Hepatic stellate cell (primary cell): ENCODE measurements at places on chromosomes 1 and 21.
A peak's percentile ranks its signal among the peaks of the same experiment; 100 is the strongest.

- no peak for DNase-seq
These were observed 79.4 kb upstream of the USH2A start for GRCh38 chr1:216502528-216503162.

DNA sequence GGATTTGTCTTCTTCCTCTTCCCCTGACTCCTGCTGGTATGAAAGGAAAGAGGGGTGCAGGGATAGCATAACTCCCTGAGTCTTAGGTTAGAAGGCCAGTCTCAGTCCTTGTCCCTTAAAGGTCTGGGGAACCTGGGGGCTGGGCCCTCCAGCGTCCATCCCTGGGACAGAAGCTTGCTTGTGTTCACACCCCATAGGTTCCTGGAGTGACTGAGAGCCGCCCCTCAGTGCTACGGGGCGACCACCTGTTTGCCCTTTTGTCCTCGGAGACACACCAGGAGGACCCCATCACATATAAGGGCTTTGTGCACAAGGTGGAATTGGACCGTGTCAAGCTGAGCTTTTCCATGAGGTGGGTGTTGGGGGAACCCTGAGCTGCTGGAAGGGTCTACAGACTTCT lies 13.1 kb downstream of the RHOC start:
- no peak for DNase-seq

- DNase-seq = peak; percentile 31
These were observed 66.3 kb upstream of the DIRAS3 start for GRCh38 chr1:68116643-68117235.

GRCh38 chr1:47754221-47754620 lies 243.0 kb downstream of the TRABD2B start:
- no peak for DNase-seq

- no peak for DNase-seq
These were observed 34.7 kb upstream of the TNFRSF1B start for GRCh38 chr1:12132078-12132477.

DNA sequence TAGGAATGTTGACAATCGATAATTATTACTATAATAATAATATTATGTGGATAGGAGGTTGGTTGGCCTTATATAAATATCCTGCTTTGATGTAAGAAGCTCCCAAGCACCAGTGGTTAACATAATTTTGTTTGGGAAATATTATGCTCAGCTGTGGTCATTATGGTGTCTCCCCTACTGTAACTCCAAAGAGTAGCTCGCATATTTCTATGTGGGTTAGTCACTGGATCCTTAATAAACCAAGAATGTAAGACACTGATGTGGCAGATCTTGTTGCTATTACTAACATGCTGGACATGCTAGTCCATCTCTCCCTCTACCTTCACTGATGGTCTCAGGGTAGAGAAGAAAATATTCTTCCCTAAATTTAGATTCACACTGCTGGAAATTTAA lies 79.2 kb upstream of the RALGPS2 start:
- peak; percentile 72 for DNase-seq

GRCh38 chr1:14662116-14662515 lies 63.6 kb downstream of the KAZN start:
- no peak for DNase-seq

DNA sequence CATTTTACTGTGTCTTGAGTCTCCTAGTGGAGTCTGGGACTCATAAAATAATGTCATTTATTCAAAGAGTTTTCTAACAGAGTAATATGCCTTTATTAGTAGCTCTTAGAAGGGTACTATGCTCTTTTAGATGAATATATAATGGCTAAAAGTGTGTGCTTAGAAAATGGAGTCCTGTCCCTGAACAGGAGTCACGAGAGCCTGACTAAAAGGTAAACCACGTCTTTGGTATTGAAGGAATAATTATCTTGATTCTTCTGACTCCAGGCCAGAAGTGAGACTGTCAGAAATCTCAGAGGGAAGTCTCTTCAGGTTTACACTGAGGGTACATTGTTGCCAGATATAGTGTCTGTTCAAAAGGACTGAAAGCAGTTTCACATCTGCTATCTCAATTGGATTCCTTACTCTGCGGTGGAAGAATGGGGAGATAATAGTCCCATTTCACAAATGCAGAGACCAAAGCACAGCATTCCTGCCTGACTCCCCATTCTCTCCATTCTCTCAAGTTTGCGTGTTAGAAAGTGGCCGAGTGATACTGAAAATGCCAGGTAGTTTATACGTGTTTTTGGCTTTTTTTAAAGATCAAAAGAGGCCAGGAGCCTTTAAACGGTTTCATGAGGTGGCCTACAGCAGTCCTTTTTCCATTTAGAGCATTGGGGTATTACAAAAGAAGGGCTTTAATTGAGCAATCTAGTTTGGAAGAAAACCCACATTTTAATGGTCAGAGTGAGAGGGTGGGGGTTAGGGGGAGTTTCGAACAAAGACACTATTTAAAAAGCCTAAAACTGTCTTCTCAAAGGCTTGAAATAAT lies 176.6 kb downstream of the VPS13D start:
- no peak for DNase-seq

GRCh38 chr1:56625819-56626440 lies 19.2 kb upstream of the PRKAA2 start:
- DNase-seq = no peak

DNA sequence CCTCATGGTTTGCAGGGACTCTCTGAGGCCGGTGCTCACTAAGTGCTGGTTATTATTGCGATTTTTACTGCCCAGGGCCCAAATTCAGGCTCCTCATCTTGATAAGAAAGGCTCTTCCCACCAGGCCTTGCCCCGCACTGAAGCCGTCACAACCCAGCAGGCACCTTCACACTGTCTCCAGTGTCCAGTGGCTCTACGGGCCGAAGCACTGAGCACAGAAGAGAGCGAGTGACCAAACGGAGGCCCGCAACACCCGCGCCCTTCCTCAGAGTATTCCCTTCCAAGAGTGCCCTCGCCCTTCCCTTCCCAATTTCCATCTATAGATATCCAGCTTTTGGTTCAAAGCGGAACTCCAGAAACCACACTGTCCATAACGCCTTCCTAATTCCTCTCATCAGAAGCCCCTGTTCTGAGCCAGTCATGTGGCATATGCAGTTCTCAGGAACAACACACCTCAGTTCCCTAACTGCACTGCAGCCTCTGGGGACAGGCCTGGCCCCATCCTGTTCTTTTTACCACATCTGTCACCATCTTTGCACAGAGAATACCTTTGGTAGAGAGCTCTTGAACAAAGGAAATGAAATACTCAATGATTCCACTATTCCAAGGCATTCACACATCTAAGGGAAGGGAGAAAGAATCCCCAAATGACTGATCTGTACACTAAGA lies 15.1 kb downstream of the FALEC start:
- no peak for DNase-seq

DNA sequence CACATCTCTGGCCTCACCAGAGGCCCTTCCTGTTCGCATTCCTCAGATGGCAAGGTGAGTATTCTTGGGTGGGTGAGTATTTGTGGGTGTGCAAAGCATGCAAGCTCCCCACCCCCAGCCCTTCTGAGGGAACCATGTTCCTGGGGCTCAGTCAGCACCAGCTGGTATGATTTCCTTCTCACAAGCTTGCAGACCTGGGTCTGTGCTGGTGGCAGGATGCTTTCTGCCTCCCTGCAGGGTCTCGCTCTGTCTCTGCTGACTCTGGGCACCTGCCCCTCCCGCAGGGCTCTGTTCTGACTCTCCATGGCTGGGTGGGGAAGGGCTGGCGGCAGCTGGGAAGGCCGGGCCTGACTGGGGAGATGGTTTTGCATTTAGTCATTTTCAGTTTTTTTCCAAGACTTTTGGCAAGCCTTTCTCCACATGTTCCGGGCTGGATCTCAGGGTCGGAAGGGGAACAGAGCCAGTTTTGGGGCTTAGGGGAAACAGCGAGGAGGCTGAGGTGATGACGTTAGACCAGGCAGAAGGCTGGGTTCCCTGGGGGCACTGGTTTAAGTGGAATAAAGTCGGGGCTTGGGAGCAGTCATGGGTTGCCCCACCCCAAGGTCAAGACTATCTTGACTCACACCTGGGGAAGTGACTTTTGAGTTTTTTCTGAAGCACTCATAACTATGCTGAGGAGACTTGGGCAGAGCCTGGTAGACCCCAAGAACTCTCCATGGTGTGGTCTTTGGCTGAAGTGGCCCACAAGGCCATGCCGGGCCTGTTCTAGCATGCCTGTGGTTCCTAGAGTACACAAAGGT lies 6.2 kb downstream of the RASSF5 start:
- peak; percentile 90 for DNase-seq

DNA sequence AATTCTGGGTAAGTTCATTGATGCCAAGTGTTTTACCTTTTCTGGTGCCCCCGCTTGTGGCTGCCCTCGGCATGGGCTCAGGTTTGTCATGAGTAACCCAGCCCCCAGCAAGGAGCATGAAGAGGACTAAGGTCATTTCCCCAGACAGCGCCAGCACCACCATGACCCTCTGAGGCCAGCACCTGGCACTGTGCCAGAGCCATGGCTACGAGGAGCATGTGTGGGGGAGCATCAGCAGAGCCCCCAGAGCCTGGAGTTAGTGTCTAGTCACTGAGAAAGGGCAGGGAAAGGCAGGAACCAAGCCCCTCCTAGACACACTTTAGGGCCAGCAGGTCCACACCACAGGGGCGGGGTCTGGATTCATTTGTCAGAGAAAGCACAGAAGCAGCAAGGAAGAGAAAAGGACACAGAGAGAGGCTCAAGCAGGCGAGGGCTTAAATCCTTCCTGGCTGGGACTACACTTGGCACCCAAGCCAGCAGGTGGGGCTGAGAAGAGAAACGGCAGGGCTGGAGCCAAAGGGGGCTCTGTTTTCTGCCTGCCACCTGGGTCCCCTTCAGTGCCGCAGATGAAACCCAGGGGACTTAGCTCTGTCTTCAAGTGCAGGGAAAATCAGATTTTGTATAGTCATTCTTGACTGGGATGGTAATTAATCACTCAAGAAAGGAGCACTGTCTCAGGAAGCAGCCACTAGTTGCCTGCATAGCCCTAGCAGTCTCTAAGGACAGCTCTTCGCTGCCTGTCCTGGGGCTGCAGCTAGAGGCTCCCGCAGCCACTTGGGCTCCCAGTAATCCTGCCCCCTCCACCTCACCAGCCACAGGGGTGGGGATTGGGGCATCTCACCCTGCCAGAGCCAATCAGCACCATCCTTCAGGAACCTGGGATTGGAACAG lies 79.6 kb upstream of the ZC3H12A start:
- no peak for DNase-seq

DNA sequence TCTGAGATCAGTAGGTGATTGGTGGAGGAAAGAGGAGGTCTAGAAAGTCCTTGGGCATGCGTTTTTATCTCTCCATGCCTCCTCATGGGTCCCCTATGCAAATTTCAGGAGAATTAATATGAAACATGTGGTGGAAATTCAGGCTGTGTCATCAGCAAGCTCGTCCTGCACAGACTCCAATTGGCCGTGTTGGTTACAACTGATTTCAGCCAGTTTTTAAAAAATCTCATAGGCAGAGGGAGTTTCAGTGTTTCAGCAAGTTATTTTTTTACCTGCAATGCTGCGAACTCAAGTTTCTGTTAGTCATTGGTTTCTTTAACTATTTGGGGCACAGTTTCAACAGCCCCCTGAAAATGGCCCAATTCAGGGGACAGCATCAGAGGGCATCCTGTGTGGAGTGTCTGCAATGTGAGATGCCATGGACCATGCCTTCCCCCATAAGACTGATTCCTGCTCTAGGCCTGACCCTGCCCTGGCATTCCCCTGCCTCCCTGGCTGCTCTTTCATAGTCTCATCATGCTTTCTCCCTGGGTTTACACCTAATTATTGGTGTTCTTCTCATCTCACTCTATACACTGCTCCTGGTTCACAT lies 59.9 kb downstream of the C1orf198 start:
- no peak for DNase-seq

DNA sequence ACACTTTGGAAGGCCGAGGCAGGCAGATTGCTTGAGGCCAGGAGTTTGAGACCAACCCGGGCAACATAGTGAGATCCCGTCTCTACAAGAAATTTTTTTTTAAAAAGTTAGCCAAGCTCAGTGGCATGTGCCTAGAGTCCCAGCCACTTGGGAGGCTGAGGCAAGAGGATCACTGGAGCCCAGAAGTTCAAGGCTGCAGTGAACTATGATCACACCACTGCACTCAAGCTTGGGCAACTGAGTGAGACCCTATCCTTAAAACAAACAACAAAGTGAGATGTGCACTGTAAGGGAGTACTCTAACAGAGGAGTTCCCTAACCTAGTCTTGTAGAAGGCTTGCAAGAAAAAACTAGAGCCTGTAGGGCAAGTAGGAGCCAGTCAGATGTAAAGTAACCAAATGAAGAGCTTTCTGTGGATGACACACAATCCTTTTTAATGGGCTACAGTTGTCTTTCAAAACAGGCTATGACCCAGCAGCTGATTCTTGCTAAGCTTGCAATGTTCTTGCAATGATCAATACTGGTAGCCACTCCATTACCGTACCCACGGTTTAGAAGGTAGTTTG lies 38.0 kb upstream of the SRP9 start:
- no peak for DNase-seq

GRCh38 chr1:21278208-21278859 lies 11.9 kb downstream of the ECE1 start:
- no peak for DNase-seq

DNA sequence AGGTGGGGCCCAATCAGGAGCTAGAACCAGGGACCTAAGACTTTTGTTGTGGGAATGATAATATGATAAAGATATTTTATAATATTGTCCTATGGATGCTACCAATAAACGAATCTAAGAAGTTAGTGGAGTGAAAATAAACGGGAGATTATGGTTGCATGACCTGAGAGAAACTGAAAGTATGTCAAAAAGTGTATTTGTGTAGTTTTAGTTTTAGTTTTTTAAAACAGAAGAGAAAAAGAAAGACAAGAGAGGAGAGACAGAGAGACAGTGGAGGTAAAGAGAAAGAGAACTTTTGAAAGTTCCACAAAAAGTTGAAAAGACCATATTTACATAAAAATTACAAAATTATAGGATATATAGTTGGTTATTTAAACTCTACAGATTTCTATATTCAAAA lies 64.1 kb upstream of the TMPRSS15 start:
- no peak for DNase-seq

DNA sequence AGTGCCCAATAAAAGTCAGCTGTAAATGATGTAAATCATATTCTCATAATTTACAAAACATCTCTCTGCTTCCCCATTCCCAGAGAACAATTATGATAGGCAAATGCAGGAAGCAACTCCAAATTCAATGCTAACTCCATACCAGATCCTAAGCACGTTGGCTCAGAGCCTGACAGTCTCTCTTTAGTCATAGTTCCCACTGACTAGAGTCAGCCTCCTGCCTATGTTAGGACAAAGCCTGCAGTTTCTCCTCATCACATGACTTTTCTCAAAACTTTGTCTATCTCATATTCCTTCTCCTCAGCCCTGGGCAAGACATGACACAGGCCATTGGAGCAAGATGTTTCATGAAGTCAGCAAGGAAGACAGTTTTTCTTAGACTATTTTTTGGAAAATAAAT lies 101.5 kb upstream of the COL24A1 start:
- no peak for DNase-seq

DNA sequence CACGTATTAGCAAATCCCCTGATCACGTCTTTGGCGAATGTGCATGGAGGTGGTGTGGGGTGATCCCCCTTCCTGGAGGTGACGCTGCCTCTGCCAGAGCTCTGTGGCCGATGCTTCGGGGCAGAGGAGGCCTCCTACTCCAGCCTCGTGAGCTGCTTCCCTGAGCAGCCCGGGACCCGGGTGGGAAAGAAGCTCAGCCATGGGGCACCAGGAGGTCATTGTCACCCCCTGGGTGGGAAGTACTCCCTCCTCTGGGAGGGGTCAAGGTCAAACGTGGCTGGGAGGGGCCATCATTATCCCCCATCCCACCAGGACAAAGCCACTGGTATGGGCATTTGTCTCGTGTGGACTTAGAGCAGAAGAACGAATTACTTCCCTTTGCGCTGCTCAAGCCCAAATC lies 40.7 kb downstream of the KCNAB2 start:
- DNase-seq = no peak

- no peak for DNase-seq
These were observed 28.1 kb downstream of the PTPN14 start for GRCh38 chr1:214523124-214523824.

GRCh38 chr1:111222308-111223125 lies 5.0 kb upstream of the CHI3L2 start:
- peak; percentile 60 for DNase-seq
